AML-193 (cell line): ENCODE measurements at places on chromosomes 1 and 21.

- no peak for DNase-seq
These were observed 6.7 kb downstream of the ZNF496 start for GRCh38 chr1:247324923-247325322.

DNA sequence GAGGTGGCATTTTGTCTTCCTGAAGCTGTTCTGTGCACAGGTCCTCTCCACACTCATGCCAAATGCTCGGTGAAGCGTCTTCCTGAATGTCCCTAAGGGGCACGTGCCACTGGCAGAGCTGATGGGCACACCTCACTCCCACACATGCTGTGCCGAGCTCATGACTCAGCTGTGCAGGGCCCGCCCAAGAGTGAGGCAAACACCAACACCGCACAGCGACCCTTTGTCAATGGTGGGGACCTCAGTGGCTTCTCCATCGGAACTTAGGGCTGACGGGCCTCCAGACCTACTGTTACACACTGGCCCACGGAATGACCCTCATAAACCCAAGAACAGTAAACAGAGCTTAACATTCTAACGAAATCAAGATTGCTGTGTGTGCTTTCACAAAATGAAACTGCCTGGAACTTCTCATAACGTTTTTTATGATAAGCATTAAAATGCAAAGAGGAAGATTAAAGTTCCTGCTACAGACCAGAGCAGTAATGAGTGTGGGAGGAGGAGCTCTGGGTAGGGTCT lies 89.3 kb downstream of the SIM2 start:
- DNase-seq, result no peak

DNA sequence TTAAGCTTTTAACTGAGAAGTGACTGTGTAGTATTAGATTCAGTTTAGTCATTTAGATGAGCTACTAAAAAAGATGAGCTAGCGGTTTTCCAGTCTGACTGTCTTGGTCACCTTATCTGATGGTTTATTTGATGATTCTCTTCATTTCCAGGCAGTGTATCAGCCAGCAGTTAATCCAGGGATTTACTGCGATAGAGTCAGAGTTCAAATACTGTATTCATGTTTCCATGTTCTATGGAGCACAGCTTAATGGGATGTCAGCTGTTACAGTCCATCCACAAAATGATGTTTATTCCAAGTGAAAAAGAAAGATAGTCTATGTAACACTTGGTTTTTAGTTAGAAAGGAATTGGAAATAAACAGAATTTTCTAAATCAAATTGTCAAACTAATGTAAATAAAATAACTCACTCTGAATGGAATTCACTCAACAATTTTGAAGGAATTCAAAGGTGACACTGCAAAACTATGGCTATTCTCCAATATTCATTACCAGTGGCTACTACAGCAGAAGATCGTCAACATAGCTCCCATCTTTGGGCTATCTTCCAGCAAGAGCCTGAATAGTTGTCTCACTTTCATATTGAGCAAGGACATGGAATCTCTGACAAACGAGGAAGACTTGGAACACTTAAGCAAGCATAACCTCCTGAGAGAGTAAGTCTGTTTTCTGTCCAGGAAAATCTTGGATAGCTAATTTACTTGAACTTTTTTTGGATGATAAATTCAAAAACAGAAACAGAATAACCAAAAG lies 54.6 kb upstream of the DPT start:
- DNase-seq, result no peak

GRCh38 chr1:159877695-159878444 lies 15.4 kb upstream of the VSIG8 start:
- DNase-seq, result no peak

GRCh38 chr1:223504741-223505140 lies 111.5 kb downstream of the CCDC185 start:
- DNase-seq, result no peak

GRCh38 chr1:43933386-43934100 lies at the start of gene ARTN:
TSS of gene ARTN (plus strand) at chr1:43933801. CDS start at chr1:43935657, 1,856 bp downstream.
- no peak for DNase-seq

GRCh38 chr1:228274452-228275178 lies 66.8 kb downstream of the OBSCN start:
- no peak for DNase-seq

GRCh38 chr1:66768965-66769364 lies 16.7 kb downstream of the DYNLT5 start:
- DNase-seq, result no peak

GRCh38 chr1:24972221-24972914 lies 42.3 kb upstream of the RUNX3 start:
- DNase-seq, result no peak

GRCh38 chr1:184958554-184959353 lies 15.6 kb downstream of the NIBAN1 start:
- DNase-seq, result no peak

GRCh38 chr1:16478091-16478490 lies 36.0 kb downstream of the RNU1-1 start:
- no peak for DNase-seq

DNA sequence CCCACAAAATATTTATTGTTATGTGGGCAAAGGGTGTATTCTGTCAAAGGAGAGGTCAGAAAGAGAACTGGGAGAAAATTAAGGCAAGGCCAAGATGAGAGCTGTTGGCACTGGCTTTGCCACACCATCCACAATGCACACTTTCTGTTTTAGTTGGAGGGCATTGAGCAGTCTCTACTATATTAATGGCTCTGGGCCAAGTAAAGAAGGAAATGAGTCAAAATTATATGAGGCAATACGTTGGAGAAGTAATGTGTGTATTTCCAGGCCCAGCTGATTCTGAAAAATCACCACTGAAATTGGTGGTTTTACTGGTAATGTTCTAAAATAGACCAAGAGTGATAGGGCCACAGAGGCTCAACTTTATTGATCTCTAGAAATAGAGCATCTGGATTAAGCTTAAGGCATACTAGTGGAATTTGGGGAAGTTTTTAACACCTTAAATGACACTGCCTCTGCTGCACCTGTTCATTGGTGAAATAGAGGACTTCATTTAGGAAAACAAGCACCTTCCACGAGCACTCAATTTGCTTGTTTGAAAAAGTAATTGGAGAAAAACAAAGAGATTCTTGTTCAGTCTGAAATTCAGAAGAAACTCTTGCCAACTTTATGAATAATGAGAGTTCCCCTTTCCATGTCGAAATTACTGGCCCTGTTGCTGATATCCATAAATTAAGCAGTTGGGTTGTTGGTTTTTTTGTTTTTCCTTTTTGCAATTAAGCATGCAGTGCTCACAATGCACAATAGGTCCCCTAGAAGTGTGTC lies 424.9 kb downstream of the ADGRL2 start:
- DNase-seq, result peak; percentile 62

- DNase-seq, result no peak
These were observed 85.9 kb downstream of the TYW3 start for GRCh38 chr1:74818661-74819456.

- DNase-seq, result peak; percentile 43
These were observed 57.3 kb downstream of the MAB21L3 start for GRCh38 chr1:116168277-116169032.

DNA sequence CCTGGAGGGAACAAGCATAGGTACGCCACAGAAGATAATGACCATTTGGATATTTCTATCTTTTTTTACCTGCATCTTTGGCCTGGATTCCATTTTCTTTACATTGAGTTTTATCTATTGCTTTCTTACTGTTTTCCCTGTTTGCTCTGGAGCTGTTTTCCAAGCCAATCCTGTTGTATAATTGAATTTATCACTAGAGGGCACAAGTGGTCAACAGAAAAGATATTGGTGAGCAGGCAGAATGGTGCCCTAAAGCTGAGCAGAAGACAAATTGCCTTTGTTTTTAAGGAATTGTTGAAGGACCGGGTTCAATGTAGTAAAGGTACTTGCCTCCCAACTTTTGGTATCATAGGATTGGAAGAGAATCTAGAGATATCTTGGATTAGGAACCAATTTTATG lies 152.8 kb downstream of the PPP1R12B start:
- DNase-seq, result peak; percentile 33

DNA sequence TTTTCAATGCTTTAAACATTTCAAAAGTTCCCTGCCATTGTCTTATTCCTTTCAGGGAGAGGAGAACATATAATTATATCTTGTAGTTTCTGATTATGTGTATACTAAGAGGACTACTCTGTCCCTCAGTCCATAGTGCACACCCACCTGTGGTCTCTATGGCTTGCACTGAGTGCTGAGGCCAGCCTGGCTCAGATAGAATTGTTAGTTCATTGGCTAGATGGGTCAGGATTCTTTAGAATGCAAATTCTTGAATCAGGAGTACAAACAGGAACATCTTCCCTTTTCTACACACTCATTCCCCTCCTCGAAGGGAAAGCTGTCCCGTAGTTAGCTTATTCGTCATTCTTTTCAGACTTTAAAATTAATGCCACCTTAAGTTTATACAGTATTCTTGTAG lies 8.2 kb downstream of the BACH1 start:
- DNase-seq, result no peak

DNA sequence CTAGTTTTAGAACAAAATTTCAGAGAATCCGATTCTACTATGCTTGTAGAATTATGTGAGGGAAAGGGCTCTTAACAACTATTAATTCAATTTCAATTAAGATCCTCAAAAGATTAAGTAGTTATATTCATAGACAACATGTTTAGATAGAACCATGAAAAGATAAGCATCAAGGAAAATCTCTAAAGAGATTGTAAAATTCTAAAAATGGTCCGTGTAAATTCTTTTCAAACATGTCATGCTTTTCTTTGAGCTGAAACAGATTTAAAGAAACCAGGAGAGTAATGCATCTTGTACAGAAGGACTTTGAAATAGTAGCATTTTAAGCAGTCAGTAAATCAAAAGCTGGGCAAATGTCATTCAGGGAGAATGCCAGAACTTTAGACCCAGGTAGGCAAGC lies 1080.6 kb upstream of the B3GALT2 start:
- no peak for DNase-seq

GRCh38 chr1:41048540-41048939 lies 27.0 kb upstream of the SLFNL1 start:
- no peak for DNase-seq

GRCh38 chr21:45295576-45296365 lies 8.1 kb upstream of the POFUT2 start:
- no peak for DNase-seq

GRCh38 chr1:11935057-11935412 lies 518 bp downstream of the PLOD1 start:
- no peak for DNase-seq

DNA sequence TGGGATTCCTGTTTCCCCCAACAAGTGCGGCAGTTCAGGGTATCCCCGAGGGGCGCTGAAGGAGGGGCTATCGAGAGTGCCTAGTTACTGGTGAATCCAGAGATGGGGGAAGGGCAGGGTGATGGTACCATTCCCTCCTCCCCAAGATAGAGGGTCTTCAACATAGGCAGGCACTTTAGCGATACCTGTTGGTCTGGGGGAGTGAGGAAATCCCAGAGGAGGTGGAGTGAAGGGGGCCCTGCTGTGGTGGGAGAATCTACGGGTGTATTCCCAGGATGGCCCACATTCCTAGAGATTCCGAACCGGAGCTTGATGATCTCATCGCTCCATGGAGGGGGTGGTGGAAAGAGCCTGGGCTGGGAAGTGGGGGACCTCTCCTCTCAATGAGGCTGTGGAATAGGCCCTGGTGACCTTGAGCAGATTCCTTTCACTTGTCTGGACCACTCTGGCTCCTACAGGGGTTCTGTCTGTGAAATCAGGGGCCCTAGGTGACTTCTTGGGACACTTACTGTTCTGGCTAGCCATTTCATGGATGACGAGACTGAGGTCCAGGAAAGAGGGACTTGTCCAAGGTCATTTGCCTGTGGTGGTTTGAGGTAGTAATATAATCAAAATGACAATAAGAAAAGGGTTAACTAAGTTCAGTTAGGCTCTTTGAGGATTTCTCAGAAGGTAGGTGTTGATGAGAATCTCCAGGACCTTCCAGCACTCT lies 52.7 kb upstream of the SYNC start:
- no peak for DNase-seq

- DNase-seq, result peak; percentile 73
These were observed 37.2 kb upstream of the SLC6A9 start for GRCh38 chr1:44068442-44068921.

GRCh38 chr1:205942631-205943159 lies 561 bp downstream of the SLC26A9 start:
- no peak for DNase-seq

GRCh38 chr1:201311356-201312011 lies 28.2 kb downstream of the PKP1 start:
- no peak for DNase-seq

DNA sequence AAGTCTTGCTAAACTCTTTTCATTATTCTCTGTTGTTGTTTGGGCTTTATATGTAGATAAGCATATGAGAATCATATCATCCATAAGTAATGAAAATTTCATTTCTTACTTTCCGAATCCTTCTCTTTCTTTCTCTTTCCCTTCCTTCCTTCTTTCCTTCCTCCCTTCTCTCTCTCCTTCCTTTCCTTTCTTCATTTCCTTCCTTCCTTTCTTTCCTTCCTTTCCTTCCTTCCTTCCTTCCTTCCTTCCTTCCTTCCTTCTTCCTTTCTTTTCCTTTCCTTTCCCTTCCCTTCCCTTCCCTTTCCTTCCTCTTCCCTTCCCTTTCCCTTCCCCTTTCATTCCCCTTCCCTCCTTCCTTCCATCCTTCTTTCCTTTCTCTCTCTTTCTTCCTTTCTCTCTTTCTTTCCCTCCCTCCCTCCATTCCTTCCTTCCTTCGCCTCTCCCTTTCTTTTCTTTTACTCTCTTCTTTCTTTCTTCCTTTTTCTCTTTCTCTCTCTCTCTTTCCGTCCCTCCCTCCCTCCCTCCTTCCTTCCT lies 147.3 kb downstream of the UCK2 start:
- no peak for DNase-seq

GRCh38 chr1:111904478-111905218 lies 84.8 kb downstream of the KCND3 start:
- DNase-seq, result no peak

DNA sequence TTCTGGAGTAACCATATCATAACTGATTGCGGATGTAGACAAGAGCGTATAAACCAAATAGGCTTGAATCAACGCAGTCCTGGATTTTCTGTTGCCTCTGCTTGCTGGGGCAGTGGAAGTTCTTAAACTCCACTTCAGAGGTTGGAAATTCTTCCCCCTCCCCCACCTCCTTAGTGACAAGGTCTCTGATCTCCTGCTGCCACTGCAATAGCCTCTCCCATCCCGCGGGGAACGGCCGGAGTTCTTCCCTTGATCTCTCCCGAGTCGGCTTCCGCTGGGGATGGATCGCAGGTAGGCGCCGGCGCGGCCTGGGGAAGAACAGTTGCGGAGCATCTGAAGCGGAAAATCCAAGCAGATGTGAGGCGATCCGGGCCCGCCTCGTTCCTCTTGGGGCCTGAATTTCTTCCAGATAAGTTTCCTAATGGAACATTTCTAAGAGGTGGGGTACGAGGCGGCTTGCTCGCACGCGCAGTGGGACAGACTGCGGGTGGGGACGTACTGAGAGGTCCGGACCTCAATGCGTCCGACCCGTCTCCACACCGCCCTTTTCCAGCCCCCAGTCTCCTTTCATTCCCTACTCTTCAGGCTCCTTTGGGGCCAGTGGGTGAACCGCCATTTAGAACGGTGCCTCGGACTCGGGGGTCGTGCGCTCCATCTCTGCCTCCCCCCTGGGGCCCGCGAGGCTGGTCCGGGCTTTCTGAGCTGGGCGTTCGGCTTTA lies 3.1 kb upstream of the SIM2 start:
- no peak for DNase-seq

GRCh38 chr1:147539122-147539575 lies 2.2 kb upstream of the BCL9 start:
- DNase-seq, result no peak
